Endothelial cell of umbilical vein (primary cell): ENCODE measurements at places on chromosomes 12 and 14.

DNA sequence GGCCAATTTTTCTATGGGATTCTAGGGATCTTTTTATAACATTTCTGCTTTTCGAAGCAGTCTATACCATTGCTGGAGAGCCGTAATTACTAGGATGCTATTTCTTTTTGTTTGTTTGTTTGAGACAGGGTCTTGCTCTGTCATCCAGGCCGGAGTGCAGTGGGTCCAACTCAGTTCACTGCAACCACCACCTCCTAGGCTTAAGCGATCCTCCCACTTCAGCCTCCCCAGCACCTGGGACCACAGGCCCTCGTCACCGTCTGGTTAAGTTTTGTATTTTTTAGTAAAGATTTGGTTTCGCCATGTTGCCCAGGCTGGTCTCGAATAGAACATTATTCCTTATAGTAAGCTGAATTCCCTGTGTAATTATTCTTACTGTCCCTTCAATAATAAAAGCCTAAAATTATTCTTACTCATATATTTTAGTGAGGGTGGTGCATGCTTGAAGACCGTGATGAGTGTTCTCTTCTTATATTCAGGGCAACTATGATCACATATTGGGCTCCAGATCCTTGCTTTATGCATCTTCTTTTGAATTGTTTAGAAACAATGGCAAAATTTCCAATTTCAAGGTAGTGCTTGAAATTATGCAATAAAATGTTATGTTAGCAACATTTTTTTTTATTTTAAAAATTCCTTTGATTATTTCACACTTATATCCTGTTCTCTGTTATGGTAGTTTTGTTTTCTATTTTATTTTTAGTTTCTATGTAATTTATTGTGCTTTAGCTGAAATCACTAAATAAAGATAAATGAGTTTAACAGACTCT, 66.2 kb downstream of the CRADD start:
- no peak for DNase-seq

DNA sequence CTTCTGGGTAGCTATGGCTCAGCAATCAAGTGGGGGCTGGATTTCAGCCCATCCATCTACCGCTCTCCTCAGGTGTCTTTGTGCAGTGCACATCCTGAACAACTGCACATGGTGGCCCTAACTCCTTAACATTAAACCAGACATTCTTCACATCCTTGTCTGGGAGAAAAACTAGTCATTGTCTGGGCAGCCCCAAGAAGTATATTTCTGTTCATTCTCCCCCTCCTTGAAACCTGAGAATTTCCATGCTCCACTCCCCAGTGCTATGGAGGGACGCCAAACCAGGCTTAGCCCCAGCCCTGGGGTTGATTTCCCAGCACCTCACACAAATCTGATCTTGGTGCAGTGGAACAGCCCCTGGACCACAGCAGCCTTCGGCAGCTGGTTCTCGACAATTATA, 13.4 kb downstream of the MYL2 start:
- no peak for DNase-seq

- no peak for DNase-seq
Observed at GRCh38 chr12:107475900-107476299, 209.7 kb upstream of the PWP1 start.

DNA sequence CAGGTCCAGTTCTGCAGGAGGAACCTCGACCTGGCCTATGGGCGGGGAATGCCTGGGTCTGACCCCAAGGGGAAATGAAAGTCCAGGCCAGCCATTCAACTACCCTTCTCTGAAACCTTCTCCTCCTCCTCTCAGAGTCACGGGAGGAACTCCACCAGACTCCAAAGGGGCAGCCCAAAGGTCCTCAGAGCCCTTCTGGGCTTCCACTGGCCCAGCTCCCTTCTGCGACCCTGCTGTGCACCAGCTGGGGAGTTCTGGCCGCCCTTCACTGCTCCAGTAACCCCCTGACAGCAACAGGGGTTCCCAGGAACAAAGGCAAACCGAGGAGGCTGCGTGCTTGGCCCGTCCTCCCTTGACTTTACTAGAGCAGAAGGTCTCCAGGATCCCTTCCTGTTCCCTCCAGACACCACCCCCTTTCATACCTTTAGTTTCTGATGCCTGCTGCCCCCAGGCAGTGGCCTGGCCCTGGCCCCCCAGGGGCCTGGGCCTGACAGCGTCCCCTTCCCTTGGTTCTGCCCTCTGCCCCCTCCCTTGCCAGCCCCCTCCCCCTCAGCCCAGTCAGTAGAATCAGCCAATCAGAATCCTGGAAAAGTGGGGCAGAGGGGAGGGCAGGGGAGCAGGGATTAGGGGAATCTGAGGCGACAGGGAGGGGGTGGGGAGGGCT, 850 bp upstream of the ZNF385A start:
- DNase-seq, result no peak

DNA sequence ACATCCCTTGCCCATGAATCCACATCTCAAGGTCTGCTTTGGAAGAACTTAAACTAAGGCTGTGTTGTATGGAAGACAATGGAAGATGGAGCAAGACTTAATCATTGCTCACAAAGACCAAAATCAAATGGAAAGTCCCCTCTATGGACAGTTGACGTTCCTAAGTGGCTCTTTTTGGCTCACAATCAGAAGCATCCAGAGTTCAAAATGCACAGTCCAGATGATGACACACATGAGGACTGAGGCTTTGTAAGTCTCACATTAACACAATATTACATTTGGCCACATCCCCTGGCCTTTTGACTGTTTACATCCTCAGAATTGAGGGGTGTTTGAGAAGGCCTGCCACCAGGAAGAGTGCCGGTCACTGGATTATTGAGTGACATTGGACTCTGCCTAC, 122.3 kb upstream of the CPM start:
- no peak for DNase-seq

DNA sequence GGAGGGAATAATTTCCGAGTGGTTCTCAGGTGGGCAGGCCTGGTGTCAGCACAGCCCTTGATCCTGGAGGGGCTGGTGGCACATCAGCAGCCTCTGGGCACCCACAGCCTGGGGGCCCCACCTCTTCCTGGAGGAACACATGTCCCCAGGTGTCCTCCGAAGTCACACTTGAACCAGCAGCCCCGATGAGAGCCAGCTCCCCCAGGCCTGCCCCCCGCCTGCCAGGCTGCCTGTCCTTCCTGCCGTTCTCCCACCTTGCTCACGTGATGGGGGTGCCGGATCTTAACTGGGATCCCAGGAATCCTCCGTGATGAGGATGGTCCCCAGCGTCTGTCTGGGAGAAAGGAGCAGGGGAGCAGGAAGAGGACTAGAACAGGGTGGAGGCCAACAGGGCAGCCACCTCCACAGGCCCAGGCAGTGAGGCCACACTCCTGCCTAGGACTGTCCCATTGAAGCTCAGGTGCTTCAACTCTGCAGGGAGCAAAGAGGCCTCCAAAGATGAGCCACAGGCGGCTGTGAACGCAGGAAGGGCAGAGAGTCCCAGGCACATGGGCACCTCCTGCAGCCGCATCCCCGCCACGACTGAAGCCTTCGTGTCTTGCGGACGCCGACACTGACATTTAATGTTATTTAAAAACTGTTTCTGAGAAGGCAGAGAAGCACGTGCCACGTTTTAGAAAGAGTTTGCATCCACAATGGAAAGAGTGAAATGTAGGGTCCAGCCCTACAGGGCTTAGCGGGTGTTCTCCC, 77.5 kb downstream of the GALNT9 start:
- no peak for DNase-seq

GRCh38 chr12:89783359-89784060, 74.9 kb upstream of the ATP2B1 start:
- peak; percentile 3 for DNase-seq

- DNase-seq, result no peak
Observed at GRCh38 chr12:89176676-89177075, 175.6 kb downstream of the DUSP6 start.

DNA sequence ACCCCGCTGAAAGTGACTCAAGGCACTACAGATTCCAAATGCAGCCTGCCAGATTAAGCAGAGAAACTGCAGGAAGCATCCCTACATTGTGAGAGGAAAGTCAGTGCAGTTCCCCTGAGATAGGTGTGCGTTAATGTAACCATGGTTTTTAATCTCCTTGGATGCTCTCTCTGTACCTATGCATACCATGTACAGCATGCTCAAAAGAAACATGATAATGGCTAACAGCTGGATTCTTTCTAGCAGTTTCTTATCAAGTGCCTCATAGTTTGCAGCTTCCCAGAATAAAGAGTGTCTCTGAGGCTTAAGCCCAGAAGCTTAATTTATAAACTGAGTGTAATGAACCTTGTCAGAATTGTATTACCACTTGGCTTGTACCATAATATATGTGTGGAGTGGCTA, 17.1 kb upstream of the MDM1 start:
- no peak for DNase-seq

- no peak for DNase-seq
Observed at GRCh38 chr12:80232837-80233236, 133.5 kb downstream of the OTOGL start.

- no peak for DNase-seq
Observed at GRCh38 chr12:27936196-27936595, 36.3 kb downstream of the PTHLH start.

- DNase-seq, result no peak
Observed at GRCh38 chr12:116293687-116294453, 16.4 kb upstream of the MED13L start.

DNA sequence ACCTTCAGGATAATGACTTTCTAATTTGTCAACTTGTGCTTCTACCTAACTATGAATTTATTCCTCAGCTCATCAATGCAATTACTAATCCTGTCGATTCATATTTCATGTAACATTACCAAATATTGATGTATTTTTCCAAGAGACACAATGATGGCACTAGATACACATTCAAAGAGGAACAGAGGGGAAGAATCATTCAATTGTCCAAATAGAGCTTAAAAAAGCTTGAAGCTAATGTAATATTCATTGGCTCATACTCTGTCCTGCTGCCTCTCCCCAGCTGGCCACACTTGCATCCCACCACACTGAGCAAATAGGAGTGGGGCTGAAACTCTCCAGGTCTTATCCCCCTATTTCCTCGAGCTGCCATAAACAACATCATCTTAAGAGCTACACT, 9.3 kb downstream of the TESPA1 start:
- DNase-seq, result no peak

GRCh38 chr14:20723488-20723887, 22.2 kb upstream of the EDDM3A start:
- no peak for DNase-seq

DNA sequence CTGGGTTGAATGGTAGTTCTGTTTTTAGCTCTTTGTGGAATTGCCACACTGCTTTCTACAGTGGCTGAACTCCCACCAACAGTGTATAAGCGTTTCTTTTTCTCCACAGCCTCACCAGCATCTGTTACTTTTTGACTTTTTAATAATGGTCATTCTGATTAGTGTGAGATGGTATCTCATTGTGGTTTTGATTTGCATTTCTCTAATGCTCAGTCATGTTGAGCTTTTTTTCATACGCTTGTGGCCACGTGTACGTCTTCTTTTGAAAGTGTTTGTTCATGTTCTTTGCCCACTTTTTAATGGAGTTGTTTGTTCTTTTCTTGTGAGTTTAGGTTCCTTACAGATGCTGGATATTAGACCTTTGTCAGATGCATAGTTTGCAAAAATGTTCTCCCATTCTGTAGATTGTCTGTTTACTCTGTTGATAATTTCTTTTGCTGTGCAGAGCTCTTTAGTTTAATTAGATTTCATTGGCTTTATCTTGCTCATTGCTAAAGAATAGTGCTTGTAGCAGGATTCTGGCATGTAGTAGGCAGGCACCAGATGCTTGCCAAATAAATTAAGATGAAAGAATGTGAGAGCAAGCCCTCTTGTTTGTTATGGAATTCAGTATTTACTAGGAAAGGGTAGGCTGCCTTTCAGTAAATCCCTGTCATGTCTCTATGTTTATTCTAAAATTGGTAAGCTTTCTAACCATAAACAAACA, 86.8 kb downstream of the PDE3A start:
- no peak for DNase-seq

DNA sequence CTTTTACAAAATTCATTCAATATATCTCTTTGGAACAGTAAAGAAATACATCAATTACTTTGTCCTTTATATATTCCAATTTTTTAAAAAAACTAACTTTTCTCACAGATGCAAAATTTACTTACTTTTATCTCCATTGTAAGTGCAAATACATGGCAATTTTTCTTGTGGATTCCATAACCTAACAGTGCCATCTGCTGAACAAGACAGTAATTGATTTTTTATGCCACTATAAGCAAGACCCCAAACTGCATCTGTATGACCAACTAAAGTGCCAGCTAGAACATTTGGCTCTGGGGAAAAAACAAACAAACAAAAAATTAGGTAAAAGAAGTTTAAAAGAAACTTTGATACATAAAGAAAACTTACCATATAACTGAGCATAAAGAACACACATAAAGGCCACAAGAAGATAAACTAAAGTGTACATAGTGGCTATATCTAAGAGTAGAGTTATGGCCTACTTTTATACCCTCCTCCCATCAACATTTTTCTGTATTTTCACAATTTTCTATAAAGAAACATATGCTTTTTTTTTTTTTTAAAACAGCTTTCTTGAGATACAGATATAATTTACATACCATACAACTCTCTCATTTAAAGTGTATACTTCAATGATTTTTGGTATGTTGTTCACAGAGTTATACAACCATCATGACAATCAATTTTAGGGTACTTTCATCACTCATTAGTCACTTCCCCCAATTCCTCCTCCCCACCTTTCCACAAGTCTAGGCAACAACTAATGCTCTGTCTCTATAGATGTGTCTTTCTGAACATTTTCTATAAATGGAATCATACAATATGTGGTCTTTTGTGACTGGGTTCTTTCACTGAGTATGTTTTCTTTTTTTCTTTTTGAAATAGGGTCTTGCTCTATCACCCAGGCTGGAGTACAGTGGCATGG, 32.6 kb downstream of the COCH start:
- DNase-seq, result peak; percentile 40

DNA sequence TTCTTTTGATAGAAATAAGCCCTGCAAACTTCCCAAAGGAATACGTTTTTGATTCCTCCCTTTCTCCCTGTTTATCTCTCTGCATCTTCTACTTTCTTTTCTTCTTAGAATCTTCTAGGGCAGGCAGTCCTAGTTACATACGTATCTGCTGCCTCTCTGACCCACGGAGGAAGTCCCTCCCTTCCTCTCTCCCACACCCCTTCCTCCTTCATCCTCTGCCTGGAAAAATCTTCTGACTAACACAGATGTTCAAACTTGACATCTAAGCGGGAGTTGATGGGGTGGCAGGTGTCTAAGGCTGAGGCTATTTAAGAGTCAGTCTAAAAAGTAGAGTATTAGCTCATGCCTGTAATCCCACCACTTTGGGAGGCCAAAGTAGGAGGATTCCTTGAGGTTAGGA, 88.6 kb downstream of the MAP1LC3B2 start:
- no peak for DNase-seq
